ENCODE measurements at places on chromosomes 5 and 9. TPM values are rescaled to one million over a fixed set of nuclear protein-coding genes. Genes with fewer than 3 reads are reported as not detected.

DNA sequence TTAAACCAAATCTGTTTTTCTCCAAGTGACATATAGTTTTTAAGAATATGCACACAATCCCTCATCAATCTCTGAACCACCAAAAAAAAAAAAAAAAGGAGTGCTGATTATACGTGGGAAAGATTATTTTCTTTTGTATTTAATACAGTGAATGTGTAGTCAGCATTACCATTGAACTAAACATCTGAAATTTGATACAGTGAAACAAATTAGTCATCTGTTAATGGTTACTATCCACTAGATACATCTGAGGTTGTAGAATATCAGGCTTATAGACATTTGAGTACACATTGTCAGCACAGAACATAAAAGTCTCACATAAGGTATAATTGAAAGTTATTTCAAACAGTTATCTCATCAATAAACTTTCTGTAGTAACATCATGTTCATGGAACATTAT is 87.0 kb downstream of the SLF1 start:
- peak; percentile 3 for DNase-seq

Gene GRXCR2
- total RNA-seq = not detected

GRCh38 chr9:137812356-137813023 is 65.1 kb upstream of the CACNA1B start:
- no peak for DNase-seq

DNA sequence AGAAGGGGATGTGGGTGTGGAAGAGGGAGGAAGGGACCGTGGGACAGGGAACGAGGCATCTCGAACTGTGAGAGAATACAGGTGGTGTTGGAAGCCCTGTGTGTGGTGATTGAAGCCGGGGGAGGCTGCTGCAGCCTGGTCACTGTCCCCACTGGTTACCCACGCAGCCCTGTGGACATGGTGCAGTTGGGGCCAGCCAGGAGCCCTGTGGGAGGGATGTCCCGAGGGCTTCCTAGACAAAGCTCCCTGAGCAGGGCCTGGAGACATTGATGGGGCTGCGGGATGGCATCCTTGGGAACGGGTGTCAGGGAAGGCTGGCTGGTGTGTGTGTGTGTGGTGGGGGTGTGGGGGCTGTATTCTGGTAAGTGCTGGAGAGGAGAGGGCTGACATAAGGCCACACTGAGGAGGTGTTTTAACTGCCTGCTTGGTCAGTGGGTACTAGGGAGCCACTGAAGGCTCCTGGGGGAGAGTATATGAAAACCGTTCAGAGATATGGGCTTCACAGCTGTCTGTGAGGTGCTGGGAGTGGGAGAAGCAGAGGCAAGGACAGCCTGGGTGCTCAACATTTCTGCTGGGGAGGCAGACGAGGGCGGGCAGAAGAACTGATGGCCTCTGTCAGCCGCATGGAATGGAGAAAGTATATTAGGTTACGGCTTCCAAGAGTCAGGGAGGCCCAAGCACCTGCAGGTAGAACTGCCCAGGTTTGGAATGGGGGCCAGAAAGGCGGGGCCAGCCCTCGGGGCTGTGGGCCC is 20.0 kb downstream of the WNK2 start:
- DNase-seq = no peak

DNA sequence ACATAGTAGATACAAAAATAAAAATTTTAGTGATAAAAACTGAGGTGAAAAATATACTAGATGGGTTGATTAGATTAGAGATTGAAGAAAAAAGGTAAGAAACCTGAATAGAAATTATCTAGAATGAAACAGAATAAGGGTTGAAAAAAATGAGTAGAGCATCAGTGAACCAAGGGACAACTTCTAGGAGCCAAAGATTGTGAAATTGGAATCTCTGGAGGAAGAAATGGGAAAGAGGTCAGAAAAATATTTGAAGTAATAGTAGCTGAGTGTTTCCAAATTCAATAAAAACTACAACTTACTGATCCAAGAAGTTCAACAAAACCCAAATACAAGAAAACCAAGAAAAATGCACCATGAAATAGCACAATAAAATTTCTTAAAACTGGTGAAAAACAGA is 116.6 kb upstream of the STARD4 start:
- no peak for DNase-seq

- no peak for DNase-seq
Measured at GRCh38 chr9:4079906-4080305, 220.0 kb downstream of the GLIS3 start.

DNA sequence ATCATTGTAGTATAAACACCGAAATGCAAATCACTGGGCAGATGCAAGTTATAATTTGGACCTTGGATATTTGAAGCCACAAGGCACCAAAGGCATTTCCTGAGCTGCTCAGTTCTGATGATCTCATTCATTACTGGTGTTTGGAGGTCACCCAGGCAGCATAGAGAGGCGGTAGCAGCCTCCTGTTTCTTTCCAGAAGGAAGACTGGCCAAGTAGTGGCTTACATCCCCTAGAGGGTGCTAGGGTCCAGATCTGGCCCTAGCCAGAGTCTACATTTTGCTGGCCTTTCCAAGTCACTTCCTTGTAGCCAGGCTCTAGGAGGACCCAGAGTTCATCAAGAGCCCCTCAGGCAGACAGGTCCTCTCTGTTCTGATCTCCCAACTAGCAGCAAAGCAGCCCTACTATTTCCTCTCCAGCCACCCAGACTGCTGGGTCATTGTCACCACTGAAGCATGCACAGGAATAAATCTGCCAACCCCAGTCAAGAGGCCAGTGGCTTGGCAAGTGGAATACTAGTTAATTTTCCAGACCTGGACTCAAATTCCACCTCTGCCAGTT is 33.4 kb upstream of the TTC1 start:
- peak; percentile 76 for DNase-seq

- peak; percentile 59 for DNase-seq
Measured at GRCh38 chr9:22169243-22169642, 160.1 kb upstream of the CDKN2B start.

- DNase-seq = no peak
Measured at GRCh38 chr5:2797160-2797559, 45.7 kb upstream of the IRX2 start.

Gene F2RL2
- total RNA-seq = 24.2 TPM

DNA sequence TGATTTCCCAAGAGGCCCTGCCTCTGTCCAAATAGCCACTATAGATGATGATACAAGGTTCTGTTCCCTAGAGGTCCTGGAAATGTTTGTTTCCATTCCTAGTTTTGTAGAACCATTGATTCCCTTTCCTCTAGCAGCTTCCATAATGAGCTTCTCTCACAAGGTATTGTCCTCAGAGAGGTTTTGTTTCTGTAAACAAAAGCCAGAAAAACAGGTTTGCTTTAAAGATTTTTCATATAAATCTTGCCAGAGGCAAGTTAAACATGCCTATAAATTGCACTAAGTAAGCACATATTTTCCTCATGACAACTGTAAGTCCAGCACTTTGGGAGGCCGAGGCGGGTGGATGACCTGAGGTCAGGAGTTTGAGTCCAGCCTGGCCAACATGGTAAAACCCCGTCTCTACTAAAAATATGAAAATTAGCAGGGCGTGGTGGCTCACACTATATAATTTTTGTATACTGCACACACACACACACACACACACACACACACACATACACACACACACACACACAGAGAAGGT is 1787.7 kb downstream of the EFNA5 start:
- no peak for DNase-seq

GRCh38 chr9:99103901-99104458 is 933 bp upstream of the TGFBR1 start:
- DNase-seq = no peak

GRCh38 chr9:128099932-128100491 is 27.5 kb downstream of the PTGES2 start:
- no peak for DNase-seq

Gene CCNH
- total RNA-seq = 105 TPM

Gene ZNF367
- total RNA-seq = 18.2 TPM

Gene PCDHGA6
- total RNA-seq = 1.3 TPM

Gene GFI1B
- total RNA-seq = not detected

GRCh38 chr5:84016085-84016484 is 295.4 kb upstream of the HAPLN1 start:
- DNase-seq = peak; percentile 4

- DNase-seq = no peak
Measured at GRCh38 chr9:5326893-5327548, 12.7 kb downstream of the RLN1 start.

GRCh38 chr5:58505502-58505901 is 14.3 kb downstream of the GAPT start:
- DNase-seq = no peak

DNA sequence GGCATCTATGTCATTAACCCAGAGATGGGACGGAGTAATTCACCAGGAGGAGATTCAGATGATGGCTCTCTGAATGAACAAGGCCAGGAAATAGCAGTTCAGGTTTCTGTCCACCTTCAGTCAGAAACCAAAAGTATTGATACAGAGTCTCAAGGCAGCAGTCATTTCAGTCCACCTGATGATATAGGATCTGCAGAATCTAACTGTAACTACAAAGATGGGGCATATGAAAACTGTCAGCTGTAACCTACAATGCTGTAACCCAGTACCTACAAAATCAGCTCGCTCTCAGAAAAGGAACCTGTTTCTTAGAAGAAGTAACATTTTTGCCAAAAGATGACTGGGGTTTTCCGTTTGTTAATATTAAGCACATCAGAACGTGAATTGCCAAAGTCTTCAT is 14.7 kb downstream of the MFAP3 start:
- DNase-seq = no peak

DNA sequence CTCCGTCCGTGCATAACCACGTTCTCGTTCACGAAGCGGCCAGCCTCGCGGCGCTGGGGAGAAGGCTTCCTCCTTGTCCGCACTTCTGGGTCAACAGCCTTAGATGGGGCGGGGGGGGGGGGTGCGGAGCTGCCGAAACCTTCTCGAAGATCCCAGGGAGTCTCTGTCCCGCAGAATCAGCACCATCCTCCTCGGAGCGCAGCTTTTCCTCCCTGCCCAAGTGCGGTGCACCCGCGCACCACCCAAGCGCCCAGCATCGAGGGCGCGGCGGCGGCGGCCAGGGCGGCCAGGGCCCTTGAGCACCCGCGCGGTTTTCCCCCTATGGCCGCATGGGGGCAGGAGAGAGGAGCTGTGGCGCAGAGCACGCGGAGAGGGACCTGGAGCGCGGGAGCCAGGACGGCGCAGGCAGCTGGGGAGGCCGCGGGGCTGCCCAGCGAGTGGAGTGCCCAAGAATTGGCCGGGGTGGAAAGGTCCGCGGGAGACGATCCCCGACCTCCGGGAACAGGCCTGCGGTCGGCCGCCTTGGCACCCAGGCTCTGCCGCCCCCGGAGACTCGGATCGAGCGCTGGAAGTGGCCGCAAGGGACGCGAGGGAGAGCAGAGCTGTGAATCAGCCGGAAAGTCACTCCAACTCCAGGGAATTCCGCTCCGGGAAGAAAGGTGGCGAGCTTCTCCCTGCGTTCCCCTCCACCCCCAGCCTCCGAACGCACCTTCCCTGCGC is 43.1 kb downstream of the TMEM174 start:
- peak; percentile 77 for DNase-seq

Gene PFN3
- total RNA-seq = not detected

- no peak for DNase-seq
Measured at GRCh38 chr9:8917956-8918739, 1118.6 kb upstream of the DMAC1 start.

DNA sequence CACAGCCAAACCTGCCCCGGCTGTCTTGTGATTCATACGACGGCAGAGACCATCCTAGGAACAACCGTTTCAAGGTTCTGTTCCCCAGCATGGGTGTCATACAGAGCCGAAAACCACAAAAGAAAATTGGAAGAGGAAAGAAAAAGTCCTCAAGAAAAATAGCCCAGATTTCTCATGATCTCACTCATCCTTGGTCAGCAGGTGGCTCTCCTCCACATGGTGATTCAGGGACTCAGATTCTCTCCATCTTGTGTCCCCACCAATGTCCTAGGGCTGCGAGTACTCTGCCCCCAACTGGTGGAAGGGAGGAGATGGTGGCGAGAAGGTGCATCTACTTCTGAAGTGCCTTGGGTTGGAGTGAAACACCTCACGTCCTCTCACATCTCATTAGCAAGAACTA is 25.6 kb downstream of the PDZD2 start:
- DNase-seq = peak; percentile 6

DNA sequence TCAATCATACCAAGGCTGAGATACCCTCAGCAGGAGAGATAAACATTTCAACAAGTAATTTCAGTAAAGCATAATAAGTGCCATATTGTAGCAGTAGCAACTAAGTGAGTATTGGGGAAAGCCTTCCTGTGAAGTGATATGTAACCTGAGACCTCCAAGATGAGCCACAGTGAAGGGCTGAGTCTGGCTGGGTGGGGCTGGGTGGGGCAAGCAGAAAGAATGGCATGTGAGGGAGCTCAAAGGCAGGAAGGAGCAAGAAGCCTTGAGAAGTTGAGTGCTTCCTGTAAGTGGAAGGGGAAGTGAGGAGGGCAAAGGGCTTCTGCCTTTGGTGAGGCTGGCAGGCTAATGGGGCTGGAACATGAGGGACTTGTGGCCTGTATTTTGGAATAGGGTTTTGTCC is 19.7 kb upstream of the ASTN2 start:
- no peak for DNase-seq

GRCh38 chr5:143128412-143129071 is 274.9 kb downstream of the NR3C1 start:
- DNase-seq = no peak

- no peak for DNase-seq
Measured at GRCh38 chr5:160437271-160437670, 15.6 kb downstream of the PTTG1 start.
